NCI-H187 (cell line): ENCODE measurements at places on chromosomes 6 and 20.

DNA sequence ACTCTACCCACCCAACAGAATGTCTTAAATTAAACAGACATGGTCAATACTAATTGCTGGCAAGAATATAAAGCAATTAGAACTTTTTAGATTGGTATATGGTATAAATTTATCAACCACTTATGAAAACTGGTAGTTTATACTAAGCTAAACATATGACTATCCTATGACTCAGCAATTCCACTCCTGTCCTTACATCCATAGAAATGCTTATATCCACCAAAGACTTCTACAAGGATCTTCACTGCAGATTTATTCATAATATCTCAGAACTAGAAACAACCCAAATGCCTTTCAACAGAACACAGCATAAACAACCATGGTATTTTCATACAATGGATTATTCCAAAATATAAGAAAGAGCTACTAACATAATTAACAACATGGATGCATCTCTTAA lies 4.6 kb downstream of the ZNF184 start:
- DNase-seq = no peak

- DNase-seq = no peak
These were observed at the start of gene ZC3H12D for GRCh38 chr6:149484733-149485700. Gene ZC3H12D (minus strand): TSS chr6:149485014. CDS start chr6:149474543, 10,471 bp downstream.

- DNase-seq = no peak
These were observed 111.9 kb downstream of the HIVEP2 start for GRCh38 chr6:142833054-142833453.

DNA sequence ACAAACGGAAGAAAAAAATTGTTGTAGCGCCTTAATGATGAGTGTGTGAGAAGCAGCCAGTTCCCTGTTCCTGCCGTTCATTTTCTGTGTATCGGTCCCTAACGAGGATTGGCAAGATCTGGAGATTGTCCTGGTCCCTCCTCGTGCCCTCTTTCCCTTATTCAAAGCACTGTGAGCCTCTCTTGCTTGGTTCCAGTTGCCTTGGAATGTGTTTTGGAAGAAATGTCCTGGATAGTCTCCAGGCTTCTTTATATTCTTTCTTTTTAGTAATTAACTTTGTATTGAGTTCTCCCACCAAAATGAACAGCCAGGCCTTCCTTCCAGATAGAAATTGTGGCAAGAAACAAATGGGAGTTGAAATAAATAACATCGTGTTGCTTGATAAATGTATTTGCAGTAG lies 348.3 kb downstream of the CDH26 start:
- no peak for DNase-seq

DNA sequence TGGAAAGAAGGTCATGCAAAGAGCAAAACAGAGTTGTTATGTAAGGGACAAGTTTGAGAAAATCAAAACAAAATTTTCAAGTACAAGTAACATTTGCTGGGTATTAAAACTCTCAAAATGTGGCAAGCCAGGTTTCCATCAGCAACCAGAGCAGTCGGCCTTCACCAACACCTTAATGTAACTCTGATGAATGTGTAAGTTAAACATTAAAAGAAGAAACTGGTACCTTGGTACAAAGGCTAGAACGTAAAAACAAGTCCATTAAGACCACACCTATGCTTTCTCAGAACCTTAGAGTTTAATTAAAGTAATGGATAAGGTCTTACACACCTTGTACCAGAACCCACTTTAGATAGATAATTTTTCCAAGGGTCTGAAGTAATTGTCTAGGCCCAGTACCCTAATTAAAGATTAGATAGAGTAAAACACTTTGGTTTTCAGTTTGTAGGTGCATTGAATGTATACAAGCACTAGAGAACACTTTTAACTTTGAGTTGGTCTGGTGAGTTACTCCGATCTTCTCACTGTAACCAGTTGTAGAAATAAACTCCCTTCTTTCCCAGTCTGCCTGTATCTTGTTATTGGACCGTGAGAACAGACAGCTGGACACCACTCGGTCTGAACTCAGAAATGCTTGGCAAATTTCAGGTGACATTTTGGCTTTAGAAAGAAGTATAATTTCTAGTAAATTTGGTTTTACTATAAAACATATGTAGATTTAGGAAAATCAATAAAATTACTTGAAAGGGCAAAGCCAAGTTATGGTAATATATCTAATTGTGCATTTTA lies 319.4 kb downstream of the HTR1B start:
- no peak for DNase-seq

GRCh38 chr20:35615667-35616464 lies at the start of gene SPAG4:
Gene SPAG4 (plus strand): TSS chr20:35615829. CDS start chr20:35616004, 175 bp downstream.
- peak; percentile 97 for DNase-seq

DNA sequence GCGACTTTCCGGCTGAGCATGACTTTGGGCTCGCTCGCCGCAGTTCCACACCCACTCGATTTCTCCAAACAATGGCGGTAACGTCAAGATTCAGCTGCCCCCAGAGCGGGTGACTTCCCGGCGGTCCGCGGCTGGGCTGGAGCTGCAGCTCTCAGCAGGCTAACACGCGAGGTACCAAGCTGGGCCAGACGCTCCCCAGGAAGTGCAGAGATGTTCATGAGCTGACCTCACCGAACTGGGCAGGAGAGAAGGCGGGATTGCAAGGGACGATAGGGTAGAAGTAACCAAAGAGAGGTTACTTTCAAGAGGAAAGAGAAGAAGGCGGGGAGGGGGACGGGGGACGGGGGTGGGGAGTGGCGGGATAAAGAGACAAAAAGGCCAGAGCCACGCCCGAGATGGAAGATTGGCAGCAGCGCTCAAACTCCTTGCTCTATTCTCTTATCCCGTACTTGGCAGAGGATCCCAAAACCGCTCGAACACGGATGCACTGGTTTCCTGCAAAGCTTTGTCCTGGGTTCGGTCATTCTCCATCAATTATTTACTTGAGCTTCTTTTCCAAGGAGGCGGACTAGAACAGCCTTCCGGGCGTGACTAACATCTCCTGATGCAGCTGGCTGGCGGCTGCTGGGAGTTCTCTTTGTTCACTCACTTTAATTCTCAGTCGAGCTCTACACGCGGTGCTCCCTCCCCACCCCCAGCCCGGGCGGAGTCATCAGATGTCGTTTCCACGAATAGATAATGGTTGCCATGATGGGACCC lies at the start of gene MTCL3:
Gene MTCL3 (minus strand): TSS at position 626 of the 759 bp plus-strand sequence.
- DNase-seq = peak; percentile 88

GRCh38 chr20:3923818-3924217 lies 34.6 kb downstream of the PANK2 start:
- DNase-seq = no peak

- DNase-seq = no peak
These were observed 14.5 kb downstream of the THBS2 start for GRCh38 chr6:169239181-169239580.

- no peak for DNase-seq
These were observed 3.1 kb downstream of the HS3ST5 start for GRCh38 chr6:114339706-114340105.

- no peak for DNase-seq
These were observed 49.7 kb upstream of the DDR1 start for GRCh38 chr6:30834646-30835045.

DNA sequence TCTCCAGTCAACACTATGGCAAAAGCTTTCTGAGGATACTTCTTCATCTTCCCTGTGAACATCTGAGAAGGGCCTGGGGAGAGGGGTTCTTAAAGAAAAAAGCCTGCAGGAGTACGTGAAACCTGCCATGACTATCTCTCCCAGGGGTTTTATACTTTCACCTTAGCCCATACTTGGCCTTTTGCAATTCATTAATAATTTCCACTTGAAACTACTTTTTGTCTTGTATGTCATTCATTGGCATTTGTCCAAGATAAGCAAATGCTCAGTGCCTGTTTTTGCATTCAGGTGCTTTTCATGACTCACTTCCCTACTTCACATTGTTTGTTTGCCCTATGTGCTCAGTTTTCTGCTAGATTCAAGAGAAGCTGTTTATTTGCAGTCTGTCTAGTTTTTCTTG lies 580.3 kb upstream of the GJE1 start:
- peak; percentile 8 for DNase-seq

DNA sequence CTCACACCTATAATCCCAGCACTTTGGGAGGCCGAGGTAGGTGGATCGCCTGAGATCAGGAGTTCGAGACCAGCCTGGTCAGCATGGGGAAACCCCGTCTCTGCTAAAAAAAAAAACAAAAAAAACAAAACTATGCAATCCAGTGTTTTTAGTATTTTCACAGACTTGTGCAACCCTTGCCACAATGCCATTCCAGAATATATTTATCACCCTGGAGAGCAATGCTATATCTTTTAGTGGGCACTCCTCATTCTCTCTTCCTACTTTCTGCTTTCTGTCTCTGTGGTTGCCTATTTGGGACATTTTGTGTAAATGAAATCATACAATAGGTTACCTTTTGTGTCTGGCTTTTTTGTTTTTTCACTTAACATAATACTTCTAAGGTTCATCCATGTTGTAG lies 39.1 kb upstream of the MROH8 start:
- no peak for DNase-seq

DNA sequence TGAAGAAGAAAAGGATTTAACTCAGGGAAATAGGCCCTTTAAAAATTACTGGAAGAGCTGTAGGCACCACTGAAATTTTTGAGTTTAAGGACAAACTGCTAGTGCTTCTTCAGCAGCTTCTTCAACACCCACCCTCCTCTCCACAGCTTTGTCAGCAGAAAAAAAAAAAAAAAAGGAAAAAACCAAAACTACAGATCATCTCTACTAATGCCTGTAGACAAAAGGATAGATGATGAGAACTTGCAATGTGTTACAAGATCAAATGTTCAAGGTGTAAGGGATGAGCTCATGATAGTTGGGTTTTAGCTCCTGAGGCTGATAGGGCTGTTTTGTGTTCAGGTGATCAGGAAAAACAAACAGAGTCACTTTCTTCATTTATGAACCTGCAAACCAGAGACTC lies 55.2 kb upstream of the PREP start:
- no peak for DNase-seq

DNA sequence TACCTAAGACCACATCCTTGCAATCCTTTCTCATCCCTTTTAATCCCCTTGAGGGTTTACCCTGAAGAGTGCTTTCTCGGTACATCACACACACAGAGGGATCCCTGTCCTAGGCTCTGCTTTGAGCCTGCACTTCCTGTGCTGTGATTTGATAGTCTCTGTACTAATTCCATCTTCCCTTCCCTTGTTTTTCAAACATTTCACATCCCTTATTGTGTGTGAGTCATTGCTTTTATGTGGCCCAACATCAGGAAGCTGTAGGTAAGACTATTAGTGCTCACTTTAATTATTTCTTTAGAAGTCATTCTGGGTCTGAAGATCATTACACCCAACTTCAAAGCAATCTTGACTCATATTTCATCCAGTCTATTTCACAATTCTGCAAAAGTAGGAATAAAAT lies 57.2 kb upstream of the ANKEF1 start:
- no peak for DNase-seq

DNA sequence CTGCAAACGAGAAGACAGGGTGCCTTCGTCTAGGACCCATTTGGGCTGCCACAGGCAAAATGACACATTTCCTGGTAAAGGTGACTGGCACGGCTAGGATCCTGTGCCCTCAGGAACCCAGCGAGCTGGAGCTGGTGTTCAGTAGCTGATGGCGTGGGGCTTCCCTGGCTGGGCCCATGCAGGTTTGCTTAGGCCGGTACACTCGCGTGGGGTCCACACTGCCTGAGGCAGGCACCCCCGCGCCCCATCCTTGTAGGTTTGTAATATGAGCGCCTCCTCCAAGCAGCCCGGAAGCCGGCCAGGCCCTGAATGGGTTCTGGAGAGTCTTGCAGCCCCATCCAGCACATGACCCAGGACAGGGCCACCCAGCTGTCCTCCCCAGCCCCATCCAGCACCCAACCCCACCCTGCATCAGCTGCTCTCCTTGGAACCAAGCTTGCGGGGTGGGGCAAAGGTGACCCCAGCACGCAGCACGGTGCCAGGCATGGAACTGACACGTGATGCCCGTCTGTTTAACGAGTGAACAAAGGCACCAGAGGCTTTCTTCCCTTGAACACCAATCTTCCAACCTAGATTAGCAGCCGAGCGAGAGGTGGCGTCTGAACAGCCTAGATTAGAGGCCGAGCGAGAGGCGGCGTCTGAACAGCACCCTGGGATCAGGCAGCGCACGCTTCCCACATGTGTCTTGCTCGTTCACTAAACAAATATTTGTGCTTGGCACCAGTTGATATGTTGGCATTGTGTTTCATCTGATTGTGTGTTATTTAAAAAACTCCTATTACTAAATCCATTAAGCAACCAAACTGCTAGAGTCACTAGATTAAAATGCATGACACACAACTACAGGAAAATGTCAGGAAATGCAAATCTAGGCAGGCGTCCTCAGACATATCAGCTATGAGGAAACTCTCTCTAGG lies 112.1 kb downstream of the DLL1 start:
- no peak for DNase-seq

DNA sequence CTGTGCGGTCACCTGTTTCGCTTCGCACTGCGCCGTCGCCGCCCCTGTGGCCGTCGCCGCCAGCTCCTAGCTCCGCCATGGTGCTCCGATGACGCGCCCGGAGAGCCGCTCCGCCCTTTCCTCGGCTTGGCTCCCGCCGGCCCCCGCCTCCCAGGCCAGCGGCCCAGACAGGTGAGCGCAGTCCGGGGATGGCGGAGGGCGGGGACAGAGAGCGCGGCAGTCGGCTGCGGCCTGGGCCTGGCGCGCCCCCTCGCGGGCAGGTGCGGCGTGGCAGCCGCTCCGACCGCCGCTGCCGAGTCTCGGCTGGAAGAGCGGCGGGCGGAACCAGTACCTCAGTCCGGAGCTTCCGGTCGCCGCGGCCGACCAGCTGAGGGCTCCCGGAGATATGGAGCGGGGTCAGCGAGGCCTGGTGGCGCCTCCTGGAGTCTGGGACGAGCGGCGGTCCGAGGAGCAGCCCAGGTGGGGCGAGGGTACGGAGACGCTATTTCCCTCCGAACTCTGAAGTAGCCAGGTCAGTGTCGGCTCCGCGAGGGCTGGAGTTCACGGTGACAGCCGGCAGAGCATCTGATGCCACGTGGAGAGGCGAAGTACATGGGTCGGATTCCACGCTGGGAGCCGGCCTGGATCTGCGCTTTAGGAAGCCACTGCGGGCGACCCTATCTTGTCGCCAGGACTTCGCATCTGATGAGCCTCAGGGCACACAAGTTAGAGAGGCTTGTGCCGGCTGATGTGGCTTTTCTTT lies at the start of gene MAP7:
Gene MAP7 (minus strand): TSS at position 93 of the 742 bp plus-strand sequence. CDS start 14 bp downstream, at position 79.
- DNase-seq = peak; percentile 85

- no peak for DNase-seq
These were observed 28.2 kb upstream of the KCNB1 start for GRCh38 chr20:49510562-49511122.

DNA sequence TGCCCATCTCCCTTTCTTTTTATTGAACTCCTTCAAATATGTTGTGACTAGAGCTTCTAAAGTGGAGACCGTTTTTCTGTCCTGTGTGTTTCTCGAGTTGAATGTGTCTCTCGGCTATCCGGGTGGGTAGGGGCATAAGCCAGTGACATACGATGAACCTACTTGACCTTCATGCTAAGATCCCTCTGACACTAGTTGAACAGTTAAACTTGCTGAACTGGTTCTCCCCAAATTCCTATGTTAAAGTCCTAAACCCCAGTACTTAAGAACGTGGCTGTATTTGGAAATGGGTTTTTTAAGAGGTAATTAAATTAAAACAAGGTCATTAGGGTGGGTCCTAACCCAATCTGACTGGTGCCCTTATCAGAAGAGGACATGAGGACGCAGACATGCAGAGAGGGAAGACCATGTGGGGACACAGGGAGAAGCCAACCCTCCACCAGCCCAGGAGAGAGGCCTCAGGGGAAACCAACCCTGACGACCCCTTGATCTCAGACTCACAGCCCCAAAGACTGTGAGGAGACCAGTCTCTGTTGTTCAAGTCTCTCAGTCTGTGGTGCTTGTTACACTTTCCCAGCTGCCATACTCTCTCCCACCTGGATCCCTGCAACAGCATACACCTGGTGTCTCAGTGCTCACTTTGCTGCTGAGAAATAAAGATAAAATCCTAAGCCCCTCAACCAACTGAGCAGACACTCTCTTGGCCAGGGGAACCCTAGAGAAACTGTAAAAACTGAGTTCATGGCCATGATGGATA lies 208.4 kb downstream of the MYLK4 start:
- no peak for DNase-seq
